ENCODE measurements at places on chromosomes 4 and X.

GRCh38 chr4:2247128-2248043 lies 5.5 kb upstream of the HAUS3 start:
- DNase-seq, result no peak

DNA sequence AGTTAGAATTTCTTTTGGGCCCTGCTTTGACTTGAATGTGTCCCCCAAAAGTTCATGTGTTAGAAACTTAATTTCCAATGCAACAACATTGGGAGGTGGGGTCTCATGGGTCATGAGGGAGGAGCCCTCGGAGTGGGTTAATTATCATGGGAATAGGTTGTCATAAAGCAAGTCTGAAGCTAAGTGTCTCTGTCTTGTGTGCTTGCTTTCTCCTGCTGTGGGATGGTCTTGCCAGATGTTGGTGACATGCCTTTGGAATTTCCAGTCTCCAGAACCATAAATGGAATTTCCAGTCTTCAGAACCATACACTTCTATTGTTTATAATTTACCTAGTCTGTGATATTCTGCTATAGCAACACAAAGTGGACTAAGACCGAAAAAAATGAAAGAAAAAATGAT lies 71.6 kb downstream of the RASL11B start:
- no peak for DNase-seq

- no peak for DNase-seq
These were observed 209.9 kb downstream of the SHROOM3 start for GRCh38 chr4:76644831-76645485.

DNA sequence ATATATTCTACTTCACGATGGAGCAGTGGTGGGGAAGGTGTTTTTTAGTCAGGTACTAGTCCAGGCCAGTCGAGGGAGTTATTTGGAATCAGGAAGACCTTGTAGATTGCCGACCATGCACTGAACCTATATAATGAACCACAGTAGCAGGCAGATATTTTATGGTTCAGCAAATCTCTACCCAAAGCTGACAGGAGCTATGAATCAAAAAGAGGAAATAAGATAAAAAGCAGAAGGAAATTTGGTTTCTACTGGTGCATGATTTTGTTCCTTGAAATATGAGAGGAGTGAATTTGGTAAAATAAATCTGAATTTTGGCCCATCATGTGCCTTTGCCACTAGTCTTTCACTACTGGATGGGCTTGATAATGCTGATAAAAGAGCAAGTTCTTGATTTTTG lies 924.3 kb upstream of the DIAPH2 start:
- DNase-seq, result no peak

- DNase-seq, result peak; percentile 16
These were observed 8.1 kb downstream of the COQ2 start for GRCh38 chr4:83276299-83277040.

DNA sequence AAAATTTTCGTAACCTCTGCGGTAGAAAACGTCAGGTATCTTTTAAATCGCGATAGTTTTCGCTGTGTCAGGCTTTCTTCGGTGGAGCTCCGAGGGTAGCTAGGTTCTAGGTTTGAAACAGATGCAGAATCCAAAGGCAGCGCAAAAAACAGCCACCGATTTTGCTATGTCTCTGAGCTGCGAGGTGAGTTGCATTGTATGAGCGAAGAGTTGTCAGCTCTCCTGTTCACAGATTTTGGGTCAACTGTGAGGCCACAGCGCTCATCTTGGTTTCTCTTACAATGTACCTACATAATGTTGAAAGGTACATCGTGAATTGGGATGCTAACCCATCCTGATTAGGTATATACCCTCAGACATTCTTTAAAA lies 486 bp downstream of the CLCN3 start:
- peak; percentile 9 for DNase-seq

- DNase-seq, result no peak
These were observed 19.3 kb upstream of the SPIN2A start for GRCh38 chrX:57156397-57157049.

DNA sequence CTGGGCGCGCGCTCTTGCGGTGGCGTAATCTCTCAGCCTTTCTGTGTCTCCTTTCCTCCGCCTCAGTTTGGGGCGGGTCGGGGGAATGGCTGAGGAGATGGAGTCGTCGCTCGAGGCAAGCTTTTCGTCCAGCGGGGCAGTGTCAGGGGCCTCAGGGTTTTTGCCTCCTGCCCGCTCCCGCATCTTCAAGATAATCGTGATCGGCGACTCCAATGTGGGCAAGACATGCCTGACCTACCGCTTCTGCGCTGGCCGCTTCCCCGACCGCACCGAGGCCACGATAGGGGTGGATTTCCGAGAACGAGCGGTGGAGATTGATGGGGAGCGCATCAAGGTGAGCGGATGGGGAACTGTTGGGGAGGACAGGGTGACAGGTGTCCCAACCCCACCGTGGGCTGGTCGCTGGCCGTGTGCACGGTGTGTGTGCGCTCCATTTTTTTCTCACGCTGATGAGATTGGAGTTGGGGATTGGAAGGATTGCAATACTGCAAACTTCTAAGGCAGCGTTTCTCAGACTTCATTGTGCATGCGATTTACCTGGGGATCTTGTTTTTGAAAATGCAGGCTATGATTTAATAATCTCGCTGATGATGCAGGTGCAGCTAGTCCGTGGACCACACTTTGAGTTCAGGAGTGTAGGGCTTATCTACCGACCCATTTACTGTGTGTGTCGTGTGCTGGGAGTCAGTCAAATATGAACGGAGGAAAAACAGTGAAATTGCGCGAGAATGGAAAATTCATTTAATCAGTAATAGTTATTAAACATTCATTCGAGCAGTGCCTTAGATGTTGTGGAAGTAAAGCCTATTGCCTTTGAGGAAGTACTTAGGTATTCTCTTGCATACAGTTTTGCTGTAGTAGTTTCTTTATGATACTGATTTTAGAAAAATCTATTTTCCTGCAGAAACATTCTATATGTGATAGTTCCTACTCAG lies at the start of gene RAB33B:
TSS of gene RAB33B (plus strand) at position 11 of the 935 bp plus-strand sequence. CDS start at position 86, 75 bp downstream.
- DNase-seq, result no peak

- DNase-seq, result no peak
These were observed 230.7 kb upstream of the GK2 start for GRCh38 chr4:79638735-79639134.

GRCh38 chrX:138648568-138648967 lies 62.9 kb downstream of the FGF13 start:
- DNase-seq, result no peak

DNA sequence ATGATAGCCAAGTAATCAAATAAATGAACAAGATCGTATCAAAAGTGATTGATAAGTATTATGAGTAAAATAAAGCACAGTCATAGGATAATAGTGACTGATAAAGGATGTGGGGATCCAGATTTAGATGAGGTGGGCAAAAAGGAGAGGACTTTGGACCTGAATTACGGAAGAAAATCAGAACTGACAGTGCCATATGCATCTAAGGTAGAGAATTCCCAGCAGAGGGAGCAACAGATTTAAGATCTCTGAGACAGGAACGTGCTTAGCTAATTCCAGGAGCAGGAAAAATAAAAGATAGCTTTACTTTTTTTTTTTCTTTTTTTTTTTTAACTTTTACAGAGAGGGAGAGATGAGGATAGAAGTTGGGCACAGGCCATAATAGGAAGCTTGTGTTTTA lies 189.9 kb downstream of the NWD2 start:
- DNase-seq, result no peak

DNA sequence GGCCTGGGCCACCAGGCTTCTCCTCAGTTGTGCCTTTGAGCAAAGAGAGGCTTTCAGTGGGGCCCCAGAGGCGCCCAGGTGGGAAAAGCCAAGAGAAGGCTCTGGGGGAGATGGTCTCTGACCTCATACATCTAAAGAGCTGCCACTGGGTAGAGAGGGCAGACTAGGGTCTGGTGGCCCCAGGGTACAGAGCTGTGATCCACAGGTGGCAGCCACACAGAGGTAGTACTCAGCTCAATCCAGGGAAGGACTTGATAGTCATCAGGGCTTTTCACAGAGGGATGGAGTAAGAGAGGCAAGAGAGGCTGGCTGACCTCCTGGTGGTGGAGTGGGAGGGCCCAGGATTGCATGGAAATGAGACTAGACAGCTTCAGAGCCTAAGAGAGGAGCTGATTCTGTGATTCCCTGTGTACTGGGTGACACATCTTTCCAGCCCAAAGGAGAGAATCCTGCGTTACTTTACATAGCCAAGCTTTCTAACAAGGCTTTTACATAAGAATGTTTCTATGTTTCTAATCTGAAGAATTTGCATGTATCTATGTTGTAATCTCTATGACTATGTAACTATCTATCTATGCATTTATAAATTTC lies 53.2 kb upstream of the PJA1 start:
- DNase-seq, result no peak

GRCh38 chr4:26126994-26127393 lies 193.8 kb upstream of the RBPJ start:
- DNase-seq, result no peak

DNA sequence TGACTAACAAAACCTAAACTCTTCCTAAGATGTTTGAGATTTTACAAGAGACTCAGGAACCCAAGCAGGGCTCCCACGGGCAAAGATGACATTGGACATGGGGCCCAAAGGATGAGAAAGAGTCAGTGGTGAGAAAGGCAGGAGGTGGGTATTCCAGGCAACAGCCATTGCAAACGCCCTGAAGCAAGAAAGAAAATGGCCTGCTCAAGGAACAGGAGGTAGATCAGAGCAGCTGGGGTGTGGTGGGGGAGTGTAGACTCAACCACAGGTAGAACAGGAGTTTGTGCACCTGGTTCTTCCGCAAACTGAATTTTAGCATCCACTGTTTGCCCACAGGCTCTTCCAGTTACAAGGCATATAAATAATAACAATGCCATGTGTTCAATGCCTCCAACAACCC lies 3.3 kb downstream of the PPP2R2C start:
- DNase-seq, result no peak

DNA sequence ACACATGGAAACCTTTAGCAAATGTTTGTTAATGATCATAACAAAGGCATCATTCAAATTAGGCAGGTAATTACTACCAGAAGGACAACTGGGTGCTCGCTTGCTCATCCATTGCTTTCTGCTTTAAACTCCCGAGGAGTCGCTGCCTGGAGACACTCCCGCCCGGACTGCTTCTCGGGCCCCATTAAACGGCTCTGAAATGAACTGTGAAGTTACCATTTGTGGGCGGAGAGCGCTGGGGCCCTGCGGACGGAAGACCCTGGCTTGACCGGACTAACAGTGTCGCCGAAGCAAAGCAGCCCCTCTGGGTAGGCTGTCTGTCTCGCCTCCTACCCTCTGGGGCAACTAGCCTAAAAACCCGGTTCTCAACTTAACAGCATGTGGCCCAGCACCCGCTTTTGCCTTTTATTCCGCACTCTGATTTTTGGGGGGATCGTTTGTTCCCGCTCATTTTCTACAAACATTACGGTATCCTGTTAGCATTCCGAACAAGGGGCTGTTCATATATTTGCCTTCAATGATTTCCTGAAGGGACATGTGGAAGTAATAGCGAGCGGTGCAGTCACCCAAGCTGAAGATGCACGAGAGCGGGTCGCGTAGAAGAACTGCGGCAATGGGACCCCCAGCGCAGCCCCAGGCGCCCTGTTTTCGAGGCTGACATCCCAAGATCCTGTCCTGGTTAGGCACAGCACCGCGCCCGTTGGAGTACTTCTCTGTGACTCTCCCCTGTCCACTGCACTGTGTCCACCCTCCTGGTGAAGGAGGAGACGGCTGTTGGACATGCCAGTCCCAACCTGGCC lies 1.6 kb upstream of the PDGFRA start:
- DNase-seq, result no peak

DNA sequence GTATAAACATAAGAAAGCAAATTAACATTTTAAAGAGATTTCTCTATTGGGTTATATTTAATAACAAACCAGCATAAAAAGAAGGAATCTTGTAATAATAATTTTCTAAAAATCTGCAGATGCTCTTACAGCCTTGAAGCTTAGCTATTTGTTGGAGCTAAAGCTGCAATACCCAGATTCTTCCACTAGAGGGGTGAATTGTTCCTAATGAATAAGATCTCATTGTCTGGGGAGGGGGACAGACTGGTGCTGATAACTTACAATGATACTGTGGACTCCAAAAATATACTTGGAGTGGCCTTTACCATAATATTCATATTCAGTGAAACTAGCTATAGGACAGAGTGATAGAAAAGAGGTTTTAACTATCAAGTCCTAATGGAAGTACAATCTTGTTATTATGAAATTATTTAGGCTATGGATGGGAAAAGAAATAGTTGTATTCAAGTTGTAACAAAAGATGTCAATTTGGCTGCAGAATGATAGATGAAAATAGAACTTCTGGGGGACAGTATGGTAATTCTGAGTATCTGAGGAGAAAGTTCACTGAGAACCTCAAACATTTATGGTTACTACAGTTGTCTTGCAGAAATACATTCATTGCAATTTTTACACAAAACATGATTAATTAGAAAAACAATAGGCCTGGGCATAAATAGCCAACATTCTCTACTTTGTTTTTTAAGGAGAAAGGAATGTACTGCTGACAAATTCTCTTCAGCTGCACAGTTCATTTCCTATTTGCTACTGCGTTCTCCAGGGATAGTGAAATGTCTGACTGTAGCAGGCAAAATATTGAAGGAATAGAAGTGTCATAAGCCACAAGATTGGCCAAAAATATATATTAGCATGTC lies 443.3 kb downstream of the GBA3 start:
- DNase-seq, result peak; percentile 14

- no peak for DNase-seq
These were observed 811 bp downstream of the ANKRD50 start for GRCh38 chr4:124711471-124712371.

DNA sequence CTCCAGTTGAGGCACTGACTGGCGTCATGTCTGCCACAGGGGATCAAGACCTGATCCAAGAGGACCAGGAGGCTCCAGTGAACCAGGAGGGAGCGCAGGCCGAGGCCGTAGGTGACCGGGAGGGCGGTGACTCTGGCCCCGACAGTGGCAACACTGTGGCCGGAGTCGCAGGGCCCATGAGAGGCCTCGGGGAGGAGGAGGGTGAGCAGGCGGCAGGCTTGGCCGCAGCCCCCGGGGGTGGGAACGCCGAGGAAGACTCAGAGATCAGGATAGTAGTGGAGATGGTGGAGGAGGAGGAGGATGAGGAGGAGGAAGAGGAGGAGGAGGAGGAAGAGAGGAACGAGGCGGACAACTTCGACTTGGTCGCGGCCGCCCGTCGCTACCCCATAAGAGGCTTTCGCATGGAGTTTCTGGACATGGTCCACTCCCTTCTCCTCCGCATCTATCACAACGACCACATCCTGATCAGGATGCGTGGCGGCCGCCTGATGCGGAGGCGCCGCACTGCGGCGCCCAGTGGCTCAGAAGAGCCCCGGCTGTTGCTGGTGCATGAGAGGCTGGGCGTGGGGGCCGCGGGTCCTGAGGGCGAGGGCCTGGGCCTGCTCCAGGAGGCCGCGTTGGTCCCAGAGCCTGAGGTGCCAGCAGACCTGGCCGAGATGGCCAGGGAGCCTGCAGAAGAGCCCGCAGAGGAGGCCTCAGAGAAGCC lies 560 bp downstream of the CT47C1 start:
- no peak for DNase-seq

Data from CD4-positive, alpha-beta T cell treated with Interleukin-15 for 4 hours (primary cell).